ENCODE measurements at places on chromosomes 1 and 21.

- DNase-seq, result no peak
Observed at GRCh38 chr1:179793281-179793680, 50.2 kb downstream of the FAM163A start.

- no peak for DNase-seq
Observed at GRCh38 chr1:25609921-25610320, 6.7 kb upstream of the MAN1C1 start.

- no peak for DNase-seq
Observed at GRCh38 chr1:200628223-200628881, 7.8 kb upstream of the KIF14 start.

DNA sequence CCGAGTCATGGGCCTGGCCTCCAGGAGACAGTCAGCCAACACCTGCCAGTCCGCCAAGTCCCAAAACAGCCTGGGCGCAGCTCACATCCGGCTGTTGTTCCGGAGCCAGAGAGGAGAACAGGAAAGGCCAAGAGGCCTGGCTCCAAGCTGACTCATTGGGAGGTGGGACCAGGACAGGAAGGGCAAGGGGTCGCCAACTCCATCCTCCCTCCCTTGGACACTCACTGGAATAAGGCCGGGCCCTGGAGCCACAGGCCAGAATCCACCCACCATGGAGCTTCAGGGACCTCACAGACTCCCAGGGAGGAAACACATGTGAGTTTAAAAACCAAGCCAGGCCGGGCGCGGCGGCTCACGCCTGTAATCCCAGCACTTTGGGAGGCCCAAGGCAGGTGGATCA lies 25.1 kb upstream of the CLIC4 start:
- DNase-seq, result no peak

DNA sequence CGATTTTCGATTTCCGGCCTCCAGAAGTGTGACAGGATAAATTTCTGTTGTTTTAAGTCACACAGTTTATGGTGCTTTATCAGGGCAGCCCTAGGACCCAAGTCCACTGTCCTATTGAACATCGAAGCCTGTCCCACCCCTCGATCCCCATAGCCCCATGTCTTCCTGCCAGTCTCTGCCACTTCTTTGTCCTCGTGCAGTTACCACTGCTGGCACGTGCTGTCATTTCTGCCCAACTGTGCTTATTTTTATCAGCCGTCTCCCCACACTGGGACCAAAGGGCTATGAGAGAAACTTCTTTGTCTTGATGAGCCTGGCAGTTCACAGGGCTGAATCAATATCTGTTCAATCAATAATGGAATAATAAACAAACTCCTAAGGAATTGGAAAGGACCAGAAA lies 146.7 kb downstream of the PSMG1 start:
- DNase-seq, result no peak

- no peak for DNase-seq
Observed at GRCh38 chr1:115314765-115315164, 23.3 kb downstream of the NGF start.

DNA sequence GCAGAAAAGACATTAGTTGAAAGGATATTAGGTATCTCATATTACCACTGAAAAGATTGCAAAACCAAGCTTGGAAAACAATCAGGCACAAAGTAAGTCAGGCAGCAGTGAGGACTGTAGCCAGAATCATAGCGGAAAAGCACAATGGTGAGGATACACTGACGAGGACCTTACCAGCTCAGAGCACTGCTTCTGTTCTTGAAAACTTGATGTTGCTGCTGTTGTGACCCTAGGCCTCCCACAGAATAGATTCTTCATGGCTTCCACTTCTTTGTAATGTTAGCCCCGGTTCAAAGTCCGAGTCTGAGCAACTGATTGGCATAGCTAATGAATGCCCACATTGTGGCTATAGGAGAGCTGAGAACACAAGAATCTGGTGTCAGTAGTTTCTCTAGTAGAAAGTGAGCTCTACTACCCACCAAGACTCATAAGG lies 45.2 kb upstream of the LRRC8C start:
- no peak for DNase-seq

- peak; percentile 19 for DNase-seq
Observed at GRCh38 chr1:9687120-9687873, 35.8 kb downstream of the PIK3CD start.

- DNase-seq, result no peak
Observed at GRCh38 chr1:200925831-200926230, 31.1 kb downstream of the INAVA start.

DNA sequence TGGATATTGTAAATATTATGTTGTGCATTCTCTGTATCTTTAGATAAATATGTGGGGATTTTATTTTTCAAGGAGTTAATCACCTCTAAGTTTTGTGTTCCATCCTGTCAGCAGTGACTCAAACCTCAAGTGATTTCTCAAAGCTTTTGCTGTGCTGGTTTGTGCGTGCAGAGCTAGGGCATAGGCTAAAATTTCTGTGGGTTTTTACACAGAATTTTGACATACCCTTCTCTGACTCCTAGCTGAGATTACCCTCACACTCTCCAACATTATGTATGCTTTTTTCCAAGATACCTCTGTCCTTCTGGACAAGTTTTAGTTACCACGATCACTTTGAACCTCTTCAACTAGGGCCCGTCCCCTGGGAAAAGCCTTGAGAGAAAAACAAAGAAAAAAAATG lies 384.9 kb downstream of the NCAM2 start:
- no peak for DNase-seq

GRCh38 chr1:231899713-231900435 lies 273.3 kb downstream of the DISC1 start:
- DNase-seq, result no peak

- peak; percentile 82 for DNase-seq
Observed at GRCh38 chr1:161209790-161210409, 5.2 kb upstream of the FCER1G start.

- no peak for DNase-seq
Observed at GRCh38 chr1:37430103-37430985, 44.0 kb upstream of the ZC3H12A start.

DNA sequence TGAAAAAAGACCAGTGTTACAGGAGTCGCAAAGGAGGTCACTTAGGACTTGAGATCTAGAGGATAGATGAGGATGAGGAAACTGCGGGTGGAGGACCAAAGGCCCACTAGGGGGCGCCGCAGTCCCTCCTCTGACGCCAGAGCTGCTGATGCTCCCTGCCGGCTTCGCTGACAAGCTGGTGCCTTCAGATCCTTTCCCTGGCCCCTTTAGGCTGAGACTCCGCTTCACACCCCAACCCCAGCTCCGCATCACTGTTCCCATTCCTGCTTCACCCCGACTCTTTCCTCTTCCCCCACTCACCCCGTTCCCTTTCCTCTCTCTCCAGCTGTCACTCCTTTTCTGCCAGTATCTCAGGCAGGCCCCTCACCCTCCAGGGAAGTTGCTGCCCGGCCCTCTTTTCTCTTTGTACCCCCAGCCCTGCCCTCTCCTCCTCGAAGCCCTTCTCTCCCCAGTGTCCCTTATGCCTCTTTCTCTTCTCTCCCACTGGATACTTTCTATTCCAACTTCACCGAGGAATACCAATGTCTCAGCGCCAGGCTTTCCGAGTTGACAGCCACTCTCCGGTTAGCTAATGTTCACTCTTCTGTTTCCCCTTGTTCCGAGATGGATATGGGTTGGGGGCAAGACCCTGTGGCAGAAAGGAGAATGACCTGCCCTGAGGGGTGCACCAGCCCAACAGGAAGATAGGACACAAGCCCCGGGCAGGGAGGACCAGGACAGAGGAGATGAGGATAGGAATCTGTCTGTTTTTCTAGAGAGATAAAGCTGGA lies 4.5 kb downstream of the KCNJ9 start:
- DNase-seq, result peak; percentile 87

- no peak for DNase-seq
Observed at GRCh38 chr1:112704391-112704933, 2.5 kb downstream of the RHOC start.

- DNase-seq, result peak; percentile 12
Observed at GRCh38 chr1:226185141-226186036, 1.2 kb downstream of the ACBD3 start.

- DNase-seq, result no peak
Observed at GRCh38 chr1:83029916-83030315, 969.0 kb downstream of the TTLL7 start.

GRCh38 chr1:217431395-217431794 lies 199.5 kb downstream of the GPATCH2 start:
- no peak for DNase-seq

DNA sequence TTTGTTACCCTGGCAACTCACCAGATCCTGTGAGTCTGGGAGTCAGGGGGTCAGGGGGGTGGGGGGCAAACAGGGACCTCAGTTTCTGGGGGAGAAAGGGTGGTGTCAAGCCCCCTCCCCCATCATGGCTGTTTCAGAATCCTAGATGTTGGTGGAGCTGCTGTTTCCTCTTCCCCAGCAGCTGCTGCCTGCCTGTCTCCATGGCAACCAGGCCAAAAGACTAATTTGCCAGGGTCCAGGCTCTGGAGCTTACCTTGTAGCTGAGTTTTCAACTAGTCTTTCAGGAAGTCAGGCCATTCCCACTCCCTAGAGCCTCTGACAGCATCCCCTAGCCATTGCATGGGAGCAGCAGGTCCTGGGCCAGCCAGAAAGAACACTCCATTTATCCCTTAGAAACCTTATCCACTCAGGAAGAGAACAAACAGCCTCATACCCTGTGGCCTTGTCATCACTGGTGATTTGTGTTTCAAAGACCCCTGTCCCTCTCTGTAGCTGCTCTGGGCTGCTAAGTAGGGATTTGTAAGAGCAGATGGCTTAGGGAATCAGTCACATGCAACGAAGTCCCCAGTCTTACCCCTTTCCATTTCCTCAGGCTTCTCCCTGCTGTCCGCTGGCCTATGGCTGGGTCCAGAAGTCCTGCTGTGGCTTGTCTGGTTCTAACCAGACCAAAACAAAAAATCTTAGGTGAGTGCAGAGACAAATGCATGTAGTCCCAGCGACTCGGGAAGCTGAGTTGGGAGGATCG lies 21.5 kb upstream of the STMN1 start:
- DNase-seq, result no peak

DNA sequence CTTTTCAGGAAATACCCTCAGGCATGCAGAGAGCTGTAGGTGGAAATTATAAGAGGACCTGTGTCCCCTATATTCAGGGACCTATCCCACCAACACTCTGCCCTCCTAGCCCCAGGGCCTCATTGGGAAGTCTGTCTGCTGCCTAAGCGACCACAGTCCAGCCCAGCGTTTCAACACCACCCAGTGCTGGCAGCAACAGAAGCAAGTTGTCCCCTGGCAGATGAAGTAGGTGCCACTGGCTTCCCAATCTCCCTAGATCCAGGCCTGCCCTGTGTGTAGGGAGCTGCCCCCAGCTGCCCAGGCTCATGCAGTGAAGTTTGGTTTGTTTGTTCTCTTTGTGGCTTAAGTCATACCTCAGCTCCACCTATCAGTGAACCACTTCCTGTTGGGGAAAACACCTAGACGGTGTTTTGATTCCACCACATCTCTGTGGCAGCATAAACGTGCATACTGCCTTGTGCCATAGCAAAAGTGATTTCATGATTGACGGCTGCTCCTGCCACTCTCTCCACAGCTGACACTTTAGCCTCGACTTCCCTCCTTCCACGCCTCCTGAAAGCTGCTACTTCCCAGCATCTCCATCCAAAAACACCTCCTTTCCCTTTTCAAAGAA lies 8.1 kb upstream of the LEFTY1 start:
- no peak for DNase-seq

- DNase-seq, result no peak
Observed at GRCh38 chr1:211566431-211567025, 12.4 kb downstream of the SLC30A1 start.

DNA sequence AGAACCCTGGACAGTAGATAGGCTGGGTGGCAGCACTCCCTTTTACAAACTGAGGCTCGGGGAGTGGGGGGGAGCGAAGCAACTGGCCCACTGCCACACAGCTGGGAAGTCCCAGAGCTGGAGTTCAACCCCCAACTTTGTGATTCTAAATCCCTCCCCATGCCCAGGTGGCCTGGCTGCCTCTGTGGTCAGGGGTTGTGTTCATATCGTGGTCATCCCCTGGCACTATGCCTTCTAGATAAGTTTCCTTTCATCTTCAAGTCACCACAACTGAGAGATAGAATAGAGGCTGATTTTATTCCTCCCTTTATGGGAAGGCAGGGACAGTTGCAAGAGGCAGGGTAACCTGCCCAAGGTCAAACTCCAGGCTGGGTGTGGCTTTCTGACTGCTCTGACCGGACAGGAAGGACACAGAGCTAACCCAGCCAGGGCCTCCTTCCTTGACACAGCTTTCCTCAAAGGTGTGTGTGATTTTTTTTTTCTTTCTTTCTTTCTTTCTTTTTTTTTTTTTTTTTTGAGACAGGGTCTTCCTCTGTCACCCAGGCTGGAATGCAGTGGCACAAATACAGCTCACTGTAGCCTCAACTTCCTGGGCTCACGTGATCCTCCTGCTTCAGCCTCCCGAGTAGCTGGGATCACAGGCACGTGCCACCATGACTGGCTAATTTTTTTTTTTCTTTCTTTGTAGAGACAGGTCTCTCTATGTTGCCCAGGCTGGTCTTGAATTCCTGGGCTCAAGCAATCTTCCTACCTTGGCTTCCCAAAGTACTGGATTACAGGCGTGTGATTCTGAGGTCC lies 18.4 kb upstream of the TNFRSF1B start:
- DNase-seq, result no peak

GRCh38 chr1:53254011-53254640 lies 15.8 kb upstream of the MAGOH start:
- no peak for DNase-seq

DNA sequence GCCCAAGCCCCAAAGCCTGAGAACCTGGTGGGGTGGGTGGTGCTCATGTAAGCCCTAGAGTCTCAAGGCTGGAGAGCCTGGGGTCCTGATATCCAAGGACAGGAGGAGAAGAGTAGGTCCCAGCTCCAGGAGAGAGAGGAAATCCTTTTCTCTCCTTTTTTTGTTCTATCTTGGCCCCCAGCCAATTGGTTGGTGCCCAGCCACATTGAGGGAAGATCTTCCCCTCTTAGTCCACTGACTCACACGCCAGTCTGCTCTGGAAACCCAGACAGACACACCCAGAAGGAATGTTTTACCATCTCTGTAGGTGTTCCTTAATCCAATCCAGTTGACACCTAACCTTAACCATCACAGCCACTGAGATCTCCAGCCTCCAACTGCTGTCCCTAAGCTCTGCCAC lies 16.2 kb upstream of the LIN9 start:
- no peak for DNase-seq

GRCh38 chr1:41493117-41493536 lies 8.6 kb upstream of the EDN2 start:
- DNase-seq, result peak; percentile 86

DNA sequence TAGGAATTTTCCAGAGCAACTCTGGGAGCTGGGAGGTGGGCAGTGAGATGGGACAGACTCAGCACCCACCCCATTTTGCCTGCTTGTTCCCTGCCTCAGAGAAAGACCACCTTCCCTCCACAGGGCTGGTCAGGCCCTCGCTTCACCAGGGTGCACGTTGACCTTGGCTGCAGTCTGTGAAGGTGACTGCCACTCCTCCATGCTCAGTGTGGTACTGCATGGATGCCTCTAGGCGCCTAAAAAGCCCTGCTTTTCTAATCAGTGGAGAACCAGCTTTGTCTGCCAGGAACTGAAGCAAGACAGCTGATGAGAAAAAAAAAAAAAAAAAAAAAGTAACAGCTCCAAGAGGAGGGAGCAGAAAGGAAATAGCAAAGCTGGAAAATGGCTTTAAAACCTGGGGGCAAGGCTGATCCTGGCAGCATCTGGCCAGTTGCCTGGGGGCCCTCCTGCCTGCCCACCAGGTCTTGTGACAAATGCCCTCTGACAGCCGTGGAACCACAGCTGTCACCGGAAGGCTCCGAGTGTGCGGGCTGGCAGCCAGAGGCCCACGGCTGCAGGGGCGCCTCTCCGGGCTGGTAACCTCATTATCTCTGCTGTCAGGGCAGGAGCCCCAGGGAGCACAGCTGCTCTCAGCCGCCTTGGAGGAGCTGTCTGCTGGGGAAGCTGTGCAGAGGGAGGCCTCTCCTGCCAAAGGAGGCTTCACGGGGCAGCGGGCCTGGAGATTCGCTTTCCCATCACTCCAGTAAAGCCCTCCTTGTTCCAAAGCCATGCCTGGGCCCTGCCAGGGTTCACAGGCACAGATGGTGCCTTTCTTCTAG lies 13.7 kb downstream of the KIAA1614 start:
- peak; percentile 91 for DNase-seq
